ENCODE measurements at places on chromosomes 13 and 19.
A peak's percentile ranks its signal among the peaks of the same experiment; 100 is the strongest.

GRCh38 chr19:54153731-54154326 is 5.7 kb downstream of the LENG1 start:
- DNase-seq: no peak

GRCh38 chr13:111856571-111856970 is 210.4 kb upstream of the SOX1 start:
- DNase-seq: no peak

DNA sequence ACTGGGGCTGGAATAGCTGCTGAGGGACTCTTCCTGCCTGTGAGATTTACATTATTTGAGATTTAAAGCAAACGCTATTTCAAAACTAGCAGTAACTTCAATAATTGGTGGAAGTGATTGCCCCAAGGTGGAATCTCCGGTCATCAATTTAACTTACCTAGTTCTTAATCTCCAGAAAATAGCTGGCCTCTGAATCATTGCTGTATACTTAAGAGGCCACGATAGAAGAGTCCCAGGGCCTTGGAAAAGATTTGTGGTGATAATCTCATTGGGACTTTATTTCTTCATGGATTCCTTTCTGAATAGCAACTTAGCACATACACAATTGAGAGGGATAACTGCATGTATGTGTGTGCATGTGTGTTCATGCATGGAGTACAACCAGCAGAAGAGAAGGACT is 120.2 kb downstream of the DNAJC15 start:
- no peak for DNase-seq

- no peak for DNase-seq
These were observed 38.2 kb downstream of the MTMR6 start for GRCh38 chr13:25249001-25249543.

DNA sequence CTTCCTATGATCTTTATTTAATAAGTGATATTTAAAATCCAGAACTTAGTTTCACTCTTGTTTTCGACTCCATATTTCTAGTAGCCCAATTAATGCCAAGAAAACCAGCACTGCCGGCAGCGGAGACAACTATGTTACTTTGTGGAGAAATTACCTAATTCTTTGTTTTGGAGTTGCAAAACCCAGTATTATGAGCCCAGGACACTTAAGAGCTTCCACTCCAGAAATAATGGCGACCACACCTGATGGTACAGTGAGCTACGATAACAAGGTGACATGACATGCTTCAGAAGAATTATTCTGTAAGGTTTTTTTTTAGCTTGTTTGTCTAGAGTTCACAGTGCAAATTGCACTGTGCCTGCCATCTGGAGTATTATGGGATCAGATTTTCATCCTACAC is 136.4 kb downstream of the ZAR1L start:
- no peak for DNase-seq

- peak; percentile 50 for DNase-seq
These were observed 931 bp downstream of the USP12 start for GRCh38 chr13:27170516-27171243.

GRCh38 chr13:108656742-108657141 is 27.3 kb downstream of the MYO16 start:
- no peak for DNase-seq

- no peak for DNase-seq
These were observed 61.6 kb downstream of the CEBPG start for GRCh38 chr19:33434886-33435705.

- DNase-seq: no peak
These were observed 385.8 kb downstream of the ITGBL1 start for GRCh38 chr13:101838323-101838722.

DNA sequence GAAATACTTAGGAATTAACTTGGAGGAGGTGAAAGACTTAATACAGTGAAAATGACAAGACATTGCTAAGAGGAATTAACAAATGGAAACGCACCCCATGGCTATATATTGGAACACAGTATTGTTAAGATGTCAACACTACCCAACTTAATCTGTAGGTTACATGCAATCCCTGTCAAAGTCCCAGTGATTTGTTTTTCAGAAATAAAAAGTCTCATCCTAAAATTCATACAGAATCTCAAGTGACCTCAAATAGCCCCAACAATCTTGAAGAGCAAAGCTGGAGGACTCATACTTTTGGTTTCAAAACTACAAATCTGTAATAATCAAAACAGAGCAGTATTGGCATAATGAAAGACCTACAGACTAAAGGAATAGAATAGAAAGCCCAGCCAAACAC is 13.2 kb downstream of the ATP4B start:
- no peak for DNase-seq

- DNase-seq: no peak
These were observed 541.0 kb downstream of the PCDH9 start for GRCh38 chr13:66689037-66689619.

DNA sequence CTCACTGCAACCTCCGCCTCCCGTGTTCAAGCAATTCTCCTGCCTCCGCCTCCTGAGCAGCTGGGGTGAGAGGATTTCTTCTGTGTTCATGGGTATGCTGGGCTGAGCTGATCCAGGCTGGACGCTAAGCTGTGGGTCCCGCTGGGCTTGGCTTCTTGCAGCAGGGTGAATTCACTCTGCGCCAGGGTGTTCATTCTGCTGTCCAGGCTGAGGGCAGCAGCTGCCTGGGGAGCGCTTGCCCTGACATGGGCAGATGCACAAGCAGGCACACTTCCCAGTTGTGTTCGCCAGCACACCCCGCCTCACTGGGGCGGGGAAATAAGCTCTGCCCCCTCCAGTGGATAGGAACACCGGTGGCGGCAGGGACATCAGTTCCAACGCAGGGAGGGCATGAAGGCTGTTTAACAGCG is 7.3 kb upstream of the INAFM1 start:
- no peak for DNase-seq

GRCh38 chr13:72808917-72809500 is 27.1 kb downstream of the PIBF1 start:
- DNase-seq: no peak

DNA sequence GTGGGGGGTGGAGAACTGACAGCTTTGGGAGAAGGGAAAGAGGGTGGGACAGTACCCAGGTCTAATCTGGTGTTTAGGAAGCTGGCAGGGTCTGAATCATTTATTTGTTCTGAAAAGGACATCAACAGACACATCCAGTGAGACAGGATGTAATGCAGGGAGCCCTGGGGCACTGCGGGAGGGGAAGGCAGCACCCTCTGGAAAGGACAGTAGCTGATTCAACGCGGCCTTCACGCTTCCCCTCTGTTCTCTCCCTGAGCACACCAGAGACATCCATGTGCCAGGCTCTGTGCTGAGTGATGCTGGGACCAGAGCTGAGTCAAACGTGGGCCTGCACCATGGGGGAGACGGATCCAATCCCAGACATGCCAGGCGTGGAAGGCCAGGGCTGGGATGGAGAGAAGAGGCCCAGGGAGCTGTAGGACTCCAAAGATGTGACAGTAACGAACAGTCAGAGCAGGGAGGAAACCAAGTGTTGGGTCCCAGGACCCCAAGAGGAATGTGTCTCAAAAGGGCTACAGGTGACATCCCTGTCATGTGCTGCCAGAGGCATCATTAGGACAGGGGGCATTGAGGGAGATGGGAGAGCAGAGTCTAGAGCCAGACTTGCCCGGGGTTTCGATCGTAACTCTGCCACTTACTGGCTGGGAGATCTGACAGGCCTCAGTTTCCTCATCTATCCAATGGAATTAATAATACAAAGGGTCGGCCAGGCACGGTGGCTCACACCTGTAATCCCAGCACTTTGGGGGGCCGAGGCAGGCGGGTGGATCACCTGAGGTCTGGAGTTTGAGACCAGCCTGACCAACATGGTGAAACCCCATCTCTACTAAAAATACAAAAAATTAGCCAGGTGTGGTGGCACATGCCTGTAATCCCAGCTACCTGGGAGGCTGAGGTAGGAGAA is 1.7 kb downstream of the ETFB start:
- DNase-seq: no peak

GRCh38 chr19:13207846-13208671 is 57.8 kb downstream of the IER2 start:
- DNase-seq: peak; percentile 80

DNA sequence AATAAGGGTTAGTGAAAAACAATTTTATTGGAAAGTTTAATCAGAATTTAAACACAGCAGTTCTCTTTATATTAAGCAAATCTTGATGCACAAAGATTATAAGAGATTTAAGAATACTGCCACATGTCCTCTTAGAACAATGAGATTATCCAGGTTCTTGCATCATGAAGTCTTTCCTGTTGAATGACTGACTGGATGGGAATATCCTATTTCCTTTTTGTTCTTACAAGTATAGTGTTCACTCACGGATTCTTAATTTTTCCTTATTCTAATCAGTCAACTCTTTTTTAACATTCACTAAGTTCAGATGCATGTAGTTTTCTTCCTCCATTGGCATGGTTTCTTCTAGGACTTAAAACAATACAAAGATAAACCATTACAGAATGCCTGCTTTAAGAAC is 10.1 kb downstream of the URI1 start:
- no peak for DNase-seq

DNA sequence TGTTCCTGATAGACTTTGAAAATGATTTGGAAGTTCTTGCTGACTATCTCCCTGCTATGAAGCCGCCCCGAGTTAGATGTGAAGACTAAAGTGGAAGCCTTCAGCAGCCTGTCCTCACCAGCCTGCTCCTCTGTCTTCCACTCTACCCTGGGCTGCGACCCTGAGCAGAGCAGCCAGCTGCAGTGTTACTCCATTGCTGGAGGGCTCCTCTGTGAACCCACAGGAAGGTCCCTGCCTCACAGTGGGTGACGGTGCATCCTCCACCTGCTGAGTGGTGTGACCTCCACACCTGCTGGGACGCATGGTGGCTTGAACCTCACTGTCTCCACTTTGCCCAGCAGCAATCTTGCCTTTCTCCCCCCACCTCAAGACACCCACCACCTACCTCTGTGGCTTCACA is 116.4 kb downstream of the IRS2 start:
- DNase-seq: no peak

DNA sequence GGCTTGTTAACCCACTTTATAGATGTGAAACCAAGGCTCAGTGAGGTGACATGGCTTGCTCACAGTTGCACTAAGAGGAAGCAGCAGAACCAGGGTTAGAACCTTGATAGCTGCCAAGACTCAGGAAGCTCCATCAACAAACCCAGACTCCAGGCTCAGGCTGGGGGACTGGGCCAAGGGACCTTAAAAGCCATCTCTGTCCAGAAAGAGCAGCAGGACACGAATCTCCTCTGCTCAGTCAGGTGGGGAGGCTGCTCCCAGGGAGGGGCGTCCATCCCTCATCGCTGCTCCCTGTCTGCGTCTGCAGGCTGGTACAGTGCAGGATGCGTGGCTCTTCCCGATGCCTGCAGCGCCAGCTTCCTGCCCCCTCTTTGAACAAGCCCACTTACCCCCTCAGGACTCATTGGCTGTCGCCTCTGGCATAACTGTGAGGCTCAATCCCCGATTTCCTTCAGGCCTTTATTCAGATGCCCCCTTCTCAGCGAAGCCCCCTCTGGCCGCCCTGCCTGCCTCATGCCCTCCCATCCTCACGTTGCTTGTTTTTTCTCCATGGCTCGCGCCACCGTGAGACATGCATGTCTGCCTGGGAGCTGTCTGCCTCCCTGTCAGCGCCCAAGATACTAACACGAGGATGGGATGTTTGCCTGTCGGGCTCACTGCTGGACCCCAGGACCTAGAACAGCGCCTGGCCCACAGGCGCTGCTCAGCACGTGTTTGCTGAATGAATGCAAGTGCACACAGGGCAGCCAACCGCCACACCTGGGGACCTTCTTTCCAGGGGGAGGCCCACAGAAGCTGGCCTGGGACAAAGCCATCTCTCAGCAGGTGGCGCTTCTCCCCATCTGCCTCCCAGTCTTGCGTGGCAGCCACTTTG is 21.5 kb downstream of the AKT2 start:
- no peak for DNase-seq

- DNase-seq: no peak
These were observed 24.3 kb downstream of the ARL11 start for GRCh38 chr13:49652355-49653305.

- no peak for DNase-seq
These were observed 424.4 kb downstream of the FGF14 start for GRCh38 chr13:101977475-101977874.

- no peak for DNase-seq
These were observed 218.1 kb downstream of the SLITRK5 start for GRCh38 chr13:87889254-87889653.

GRCh38 chr19:52095172-52096014 is at the start of gene ZNF841:
Gene ZNF841, minus strand, starts transcription at chr19:52095765. Its CDS starts 10,964 bp downstream, at chr19:52084801.
- DNase-seq: peak; percentile 98

- no peak for DNase-seq
These were observed 11.2 kb upstream of the PRR19 start for GRCh38 chr19:42290523-42291434.

- no peak for DNase-seq
These were observed 60.1 kb downstream of the PEPD start for GRCh38 chr19:33461256-33462111.

- DNase-seq: no peak
These were observed 169.5 kb upstream of the UBL3 start for GRCh38 chr13:30019648-30020626.

GRCh38 chr13:47066226-47066625 is 169.4 kb upstream of the HTR2A start:
- no peak for DNase-seq

GRCh38 chr19:15379999-15380647 is 536 bp upstream of the AKAP8 start:
- peak; percentile 49 for DNase-seq

DNA sequence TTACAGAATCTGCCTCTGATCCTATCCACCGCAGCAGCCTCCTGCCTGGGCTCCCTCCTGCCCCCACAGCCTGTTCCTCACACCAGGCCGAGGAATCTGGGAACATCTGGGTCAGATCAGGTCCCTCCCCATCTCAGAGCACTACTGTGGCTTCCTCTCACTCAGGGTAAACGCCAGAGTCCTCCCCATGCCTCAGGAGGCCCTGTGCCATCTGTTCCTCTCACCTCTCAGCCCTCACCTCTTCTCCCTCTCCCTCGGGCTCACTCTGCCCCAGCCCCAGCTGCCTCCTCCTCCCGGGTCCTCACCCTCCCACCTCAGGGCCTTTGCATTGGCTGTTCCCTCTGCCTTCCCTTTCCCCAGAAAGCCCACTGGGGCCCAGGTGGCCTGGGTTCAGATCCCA is 18.2 kb downstream of the FCGBP start:
- no peak for DNase-seq

DNA sequence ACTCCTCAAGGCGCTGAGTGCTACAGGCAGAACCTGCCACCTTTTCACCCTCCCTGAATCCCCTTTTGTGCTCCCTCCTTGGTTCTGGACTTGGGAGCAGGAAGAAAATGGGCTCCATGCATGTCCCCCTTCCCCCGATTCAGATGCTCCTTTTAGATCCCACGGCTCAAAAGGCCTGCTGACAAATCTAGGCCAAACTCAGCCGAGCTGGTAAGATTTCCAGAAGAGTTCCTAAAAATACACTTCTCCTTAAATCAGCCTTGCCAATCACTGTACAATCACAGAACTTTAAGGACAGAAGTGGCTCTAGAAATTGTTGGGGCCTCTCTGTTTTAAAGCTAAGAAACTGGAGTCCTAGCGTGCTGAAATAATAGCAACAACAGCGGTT is 37.3 kb downstream of the MBNL2 start:
- DNase-seq: no peak

All from heart right ventricle (tissue), 16 donors.